Epithelial cell of esophagus (primary cell): ENCODE measurements at places on chromosomes 2 and 18.

- DNase-seq, result no peak
Observed at GRCh38 chr18:59627414-59627813, 69.8 kb downstream of the CCBE1 start.

GRCh38 chr2:29687121-29687520, 234.3 kb downstream of the ALK start:
- DNase-seq, result no peak

- DNase-seq, result no peak
Observed at GRCh38 chr2:43057026-43057741, 169.2 kb downstream of the ZFP36L2 start.

DNA sequence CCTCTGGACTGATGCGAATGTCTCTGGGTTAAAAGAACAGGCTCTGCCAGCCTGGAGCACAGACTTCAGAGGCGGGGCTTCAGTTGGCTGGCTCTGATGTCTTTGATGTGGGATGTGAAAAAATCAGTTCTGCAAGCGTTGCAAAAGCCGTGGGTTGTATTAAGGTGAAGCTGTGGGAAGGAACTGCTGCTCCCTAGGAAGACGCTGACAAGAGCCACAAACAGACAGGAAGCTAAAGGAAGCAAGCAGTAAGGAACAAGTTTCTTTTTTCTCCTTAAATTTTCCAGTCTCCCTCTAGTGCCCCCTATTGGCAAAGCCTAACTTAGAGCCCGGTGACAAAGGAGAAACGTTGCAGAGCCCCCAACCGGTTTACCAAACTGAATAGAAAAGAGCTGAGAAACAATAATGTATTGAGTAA, 239.0 kb downstream of the CCDC178 start:
- peak; percentile 20 for DNase-seq

DNA sequence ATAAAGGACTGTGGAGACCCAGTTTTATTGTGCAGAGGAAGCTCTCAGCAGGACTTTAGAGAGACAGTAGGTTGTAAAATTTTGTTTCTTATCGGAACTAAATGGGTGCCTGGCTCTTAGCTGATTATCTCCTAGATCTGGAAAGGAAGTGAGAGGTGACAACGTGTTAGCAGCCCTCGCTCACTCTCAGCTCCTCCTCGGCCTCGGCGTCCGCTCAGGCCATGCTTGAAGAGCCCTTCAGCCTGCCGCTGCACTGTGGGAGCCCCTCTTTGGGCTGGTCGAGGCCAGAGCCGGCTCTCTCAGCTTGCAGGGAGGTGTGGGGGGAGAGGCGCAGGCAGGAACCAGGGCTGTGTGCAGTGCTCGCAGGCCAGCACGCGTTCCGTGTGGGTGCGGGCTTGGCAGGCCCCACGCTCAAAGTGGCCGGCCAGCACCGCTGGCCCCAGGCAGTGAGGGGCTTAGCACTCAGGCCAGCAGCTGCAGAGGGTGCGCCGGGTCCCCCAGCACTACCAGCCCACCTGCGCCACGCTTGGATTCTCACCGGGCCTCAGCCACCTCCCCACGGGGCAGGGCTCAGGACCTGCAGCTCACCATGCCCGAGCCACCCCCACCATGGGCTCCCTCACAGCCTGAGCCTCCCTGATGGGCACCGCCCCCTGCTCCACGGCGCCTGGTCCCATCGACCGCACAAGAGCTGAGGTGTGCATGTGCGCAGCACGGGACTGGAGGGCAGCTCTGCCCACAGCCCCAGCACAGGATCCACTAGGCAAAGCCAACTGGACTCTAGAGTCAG, 4.6 kb upstream of the MFF start:
- DNase-seq, result no peak

DNA sequence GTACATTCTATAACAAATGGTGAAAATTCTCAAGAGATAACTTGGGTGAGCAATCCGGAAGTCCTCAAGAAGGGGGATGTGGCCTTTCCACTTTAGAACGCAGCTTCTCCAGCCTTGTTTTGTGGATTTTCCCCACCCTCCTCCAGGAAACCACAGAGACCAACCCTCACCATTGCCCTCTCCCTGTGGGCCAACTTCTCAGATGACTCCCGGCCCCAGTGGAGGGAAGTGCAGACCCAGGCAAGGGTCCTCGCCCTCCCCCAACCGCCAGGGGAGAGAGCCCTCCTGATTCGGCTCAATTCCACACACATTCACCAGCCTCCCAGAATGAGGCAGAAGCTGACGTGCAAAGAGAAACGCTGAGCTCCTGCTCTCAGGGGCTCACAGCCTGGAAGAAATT, 277.2 kb downstream of the EIPR1 start:
- DNase-seq, result no peak

DNA sequence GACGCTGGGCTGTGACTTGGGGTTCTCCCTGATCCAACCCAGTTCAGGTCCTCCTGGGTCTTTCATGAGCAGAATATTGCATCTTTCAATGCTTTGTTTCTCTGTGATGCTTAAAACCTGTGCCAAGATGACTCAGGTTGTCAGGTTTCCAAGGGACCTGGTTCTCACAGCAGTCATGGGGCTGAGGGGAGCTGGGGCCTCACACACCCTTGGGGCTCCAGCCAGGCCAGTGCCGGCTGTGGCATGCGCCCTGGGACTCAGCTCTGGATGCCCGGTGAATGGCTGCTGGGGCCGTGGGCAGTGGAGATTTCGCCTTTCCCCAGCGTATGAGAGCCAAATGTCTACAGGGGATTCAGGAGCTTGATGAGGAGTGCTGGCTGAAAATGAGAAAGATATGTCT, 29.6 kb downstream of the EDAR start:
- peak; percentile 50 for DNase-seq

GRCh38 chr2:224109751-224110150, 70.7 kb upstream of the SERPINE2 start:
- DNase-seq, result no peak

DNA sequence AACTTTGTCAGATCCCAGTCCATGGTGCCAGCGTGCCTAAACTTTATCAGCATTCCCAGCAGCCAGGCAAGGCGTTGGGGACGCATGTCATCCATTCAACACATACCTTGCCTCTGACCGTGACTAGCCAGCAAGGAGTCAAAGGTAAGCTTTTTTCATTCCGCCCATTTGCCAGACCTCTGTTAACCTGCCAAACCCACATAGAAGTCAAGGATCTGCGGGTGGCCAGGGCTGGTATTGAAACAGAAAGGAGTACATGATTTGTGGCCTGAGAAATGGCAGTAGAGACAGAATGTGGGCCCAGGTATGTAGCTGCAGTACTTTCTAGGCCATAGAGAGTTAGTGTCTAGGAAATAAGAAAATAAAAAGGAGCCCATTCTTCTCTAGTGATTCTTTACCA, 240.2 kb downstream of the LTBP1 start:
- DNase-seq, result no peak
